ENCODE measurements at places on chromosomes 12 and 14. TPM values are rescaled to one million over a fixed set of nuclear protein-coding genes. Genes with fewer than 3 reads are reported as not detected.
A peak's percentile ranks its signal among the peaks of the same experiment; 100 is the strongest.

RERG gene
- total RNA-seq = not detected

CLECL1 gene
- total RNA-seq = 37.8 TPM

IL26 gene
- not detected for total RNA-seq

GARIN6 gene
- not detected for total RNA-seq

SOAT2 gene
- not detected for total RNA-seq

RNASE7 gene
- not detected for total RNA-seq

KRT73 gene
- not detected for total RNA-seq

BDKRB2 gene
- total RNA-seq = not detected

PROX2 gene
- not detected for total RNA-seq

- H3K4me1 ChIP-seq = no peaks in the 10 kb centered on the region
- no peak overlapping the region for H3K4me3 ChIP-seq
- no peak for DNase-seq
- no peaks in the 10 kb centered on the region for H3K27me3 ChIP-seq
- no peaks in the 10 kb centered on the region for H3K36me3 ChIP-seq
- H3K27ac ChIP-seq = no peak overlapping the region
These were observed 11.7 kb upstream of the FLVCR2 start for GRCh38 chr14:75566752-75567151.

DNA sequence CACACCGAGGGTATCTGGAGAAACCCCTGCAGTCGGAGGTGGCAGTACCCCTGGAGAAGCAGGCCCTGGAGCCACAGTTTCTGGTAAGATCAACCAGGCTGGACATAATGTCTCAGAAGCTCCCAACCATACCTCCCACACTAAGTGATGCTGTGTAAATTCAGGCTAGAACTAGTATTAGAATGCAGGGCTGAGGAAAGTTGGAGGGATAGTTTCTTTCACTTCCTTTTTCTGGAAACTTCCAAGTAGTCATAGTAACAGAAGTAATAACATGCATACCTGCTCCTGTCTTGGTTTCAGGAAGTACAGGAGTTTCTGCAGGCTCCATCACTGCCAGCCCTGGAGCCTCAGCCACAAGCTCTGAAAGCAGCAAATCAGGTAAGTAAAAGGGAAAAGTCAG is 228.1 kb upstream of the CNTN1 start:
- H3K4me1 ChIP-seq = no peaks in the 10 kb centered on the region
- no peaks in the 10 kb centered on the region for H3K36me3 ChIP-seq
- no peaks in the 10 kb centered on the region for H3K27me3 ChIP-seq
- H3K4me3 ChIP-seq = no peak overlapping the region

DNA sequence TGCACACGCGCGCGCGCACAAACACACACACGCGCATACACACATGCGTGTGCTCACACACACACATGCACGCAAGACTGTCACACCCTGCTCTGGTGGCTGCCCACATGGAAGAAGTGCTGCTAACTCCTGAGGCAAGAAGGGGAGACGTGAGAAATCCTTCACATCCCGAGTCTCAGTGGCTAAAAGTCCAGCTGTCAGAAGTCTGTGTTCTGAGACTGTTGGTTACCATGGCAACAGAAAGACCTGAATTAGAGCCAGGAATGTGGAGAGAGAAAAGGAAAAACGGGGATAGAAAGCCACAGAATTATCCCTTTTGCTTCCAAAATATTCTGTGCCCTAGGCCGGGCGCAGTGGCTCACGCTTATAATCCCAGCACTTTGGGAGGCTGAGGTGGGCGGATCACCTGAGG is 71.2 kb downstream of the PPFIBP1 start:
- no peak overlapping the region for H3K27ac ChIP-seq
- no peak for DNase-seq
- no peaks in the 10 kb centered on the region for H3K4me1 ChIP-seq
- no peak overlapping the region for H3K4me3 ChIP-seq
- H3K27me3 ChIP-seq = no peaks in the 10 kb centered on the region

GRCh38 chr12:124744659-124745464 is 118.8 kb downstream of the SCARB1 start:
- no peak overlapping the region for H3K4me3 ChIP-seq
- no peaks in the 10 kb centered on the region for H3K27me3 ChIP-seq
- no peak overlapping the region for H3K27ac ChIP-seq
- H3K36me3 ChIP-seq = no peaks in the 10 kb centered on the region
- H3K4me1 ChIP-seq = peaks cover 4% of the 10 kb centered on the region

- peak overlapping the region; percentile 19 for H3K4me3 ChIP-seq
- H3K27me3 ChIP-seq = peaks cover 50% of the 10 kb centered on the region
- H3K4me1 ChIP-seq = peaks cover 43% of the 10 kb centered on the region
- H3K36me3 ChIP-seq = no peaks in the 10 kb centered on the region
These were observed 226.9 kb upstream of the CRY1 start for GRCh38 chr12:107320033-107320928.

DNA sequence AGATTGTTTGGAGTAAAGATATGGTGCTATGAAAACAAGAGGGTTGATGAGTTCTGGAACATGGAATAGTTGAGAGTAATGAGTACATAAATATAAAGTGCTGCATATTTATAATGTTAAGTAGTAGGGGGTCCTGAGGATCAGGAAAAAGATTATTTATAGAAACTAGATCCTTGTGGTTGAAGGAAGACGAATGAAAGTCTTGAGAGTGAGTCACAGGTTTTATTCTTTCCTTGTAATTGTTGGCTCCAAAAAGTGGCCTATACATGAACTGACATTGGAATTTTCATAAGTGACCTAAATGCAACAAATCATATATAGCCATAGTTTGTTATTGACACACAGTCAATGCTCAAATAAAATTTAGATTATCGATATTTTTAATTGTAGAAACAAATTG is 440.4 kb upstream of the PRICKLE1 start:
- H3K4me3 ChIP-seq = no peak overlapping the region
- H3K4me1 ChIP-seq = no peaks in the 10 kb centered on the region
- no peaks in the 10 kb centered on the region for H3K27me3 ChIP-seq
- H3K36me3 ChIP-seq = no peaks in the 10 kb centered on the region

DNA sequence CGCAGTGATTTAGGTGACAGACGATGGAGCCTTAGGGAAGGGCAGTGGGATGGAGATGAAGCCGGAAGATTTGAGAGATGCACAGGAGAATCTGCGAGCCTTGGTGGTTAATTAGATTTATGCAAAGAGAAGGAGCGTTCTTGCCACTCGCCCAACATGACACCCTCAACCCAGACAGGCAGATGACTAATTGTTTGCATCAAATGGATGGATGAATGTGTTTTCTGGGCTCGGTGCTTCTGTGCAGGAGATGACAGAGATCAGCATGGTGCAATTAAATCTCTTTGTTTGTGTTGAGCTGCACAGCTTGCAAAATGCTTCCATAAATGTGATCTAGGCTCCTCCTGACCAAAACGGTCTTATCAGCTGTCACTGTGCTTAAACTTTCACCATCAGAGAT is 202.3 kb upstream of the PRMT8 start:
- no peak overlapping the region for H3K4me3 ChIP-seq
- no peak for DNase-seq
- no peak overlapping the region for H3K27ac ChIP-seq
- H3K4me1 ChIP-seq = no peaks in the 10 kb centered on the region
- H3K27me3 ChIP-seq = no peaks in the 10 kb centered on the region

DNA sequence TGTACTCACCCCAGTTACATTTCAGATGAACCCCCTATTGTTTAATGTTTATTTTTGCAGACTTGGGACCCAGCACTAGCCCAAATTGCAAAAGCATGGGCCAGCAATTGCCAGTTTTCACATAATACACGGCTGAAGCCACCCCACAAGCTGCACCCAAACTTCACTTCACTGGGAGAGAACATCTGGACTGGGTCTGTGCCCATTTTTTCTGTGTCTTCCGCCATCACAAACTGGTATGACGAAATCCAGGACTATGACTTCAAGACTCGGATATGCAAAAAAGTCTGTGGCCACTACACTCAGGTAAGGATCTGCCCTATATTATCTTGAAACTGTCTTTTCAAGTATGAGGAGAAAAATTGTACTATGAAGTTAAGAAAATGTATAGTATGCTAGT is 1.2 kb downstream of the GLIPR1 start:
- H3K27ac ChIP-seq = peak overlapping the region; percentile 79
- H3K27me3 ChIP-seq = no peaks in the 10 kb centered on the region
- peaks cover 64% of the 10 kb centered on the region for H3K4me1 ChIP-seq
- H3K4me3 ChIP-seq = peak overlapping the region; percentile 74

DNA sequence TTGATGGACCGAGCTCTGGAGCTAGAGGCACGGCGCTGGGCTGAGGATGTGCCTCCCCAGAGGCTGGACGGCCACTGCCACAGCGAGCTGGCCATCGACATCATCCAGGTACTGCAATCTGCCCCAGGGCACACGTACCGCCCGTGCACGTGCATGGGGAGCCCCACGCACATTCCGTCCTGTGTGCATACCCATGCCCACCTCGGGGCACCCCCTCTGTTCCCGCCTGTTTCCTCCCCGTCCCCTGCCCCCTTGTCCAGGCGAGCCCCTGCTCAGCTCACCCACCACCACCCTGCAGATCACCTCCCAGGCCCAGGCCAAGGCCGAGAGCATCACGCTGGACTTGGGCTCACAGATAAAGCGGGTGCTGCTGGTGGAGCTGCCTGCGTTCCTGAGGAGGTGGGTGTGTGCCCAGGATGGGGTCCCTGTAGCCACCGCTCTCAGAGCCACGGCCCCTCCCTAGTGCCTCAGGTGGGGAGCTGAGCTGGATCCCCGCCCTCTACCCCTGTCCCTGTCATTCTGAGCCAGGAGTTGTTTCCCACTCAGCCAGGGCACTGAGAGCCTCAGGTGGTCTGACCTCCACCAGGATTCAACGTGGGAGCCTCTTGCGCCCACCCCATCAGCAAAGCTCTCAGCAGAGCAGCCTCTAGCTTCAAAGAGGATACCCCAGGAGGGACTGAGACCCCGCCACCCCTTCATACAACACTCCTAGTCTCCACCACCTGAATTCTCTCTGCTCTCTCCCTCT is 6.9 kb downstream of the TNFAIP2 start:
- DNase-seq = no peak
- no peaks in the 10 kb centered on the region for H3K36me3 ChIP-seq
- no peak overlapping the region for H3K27ac ChIP-seq

DNA sequence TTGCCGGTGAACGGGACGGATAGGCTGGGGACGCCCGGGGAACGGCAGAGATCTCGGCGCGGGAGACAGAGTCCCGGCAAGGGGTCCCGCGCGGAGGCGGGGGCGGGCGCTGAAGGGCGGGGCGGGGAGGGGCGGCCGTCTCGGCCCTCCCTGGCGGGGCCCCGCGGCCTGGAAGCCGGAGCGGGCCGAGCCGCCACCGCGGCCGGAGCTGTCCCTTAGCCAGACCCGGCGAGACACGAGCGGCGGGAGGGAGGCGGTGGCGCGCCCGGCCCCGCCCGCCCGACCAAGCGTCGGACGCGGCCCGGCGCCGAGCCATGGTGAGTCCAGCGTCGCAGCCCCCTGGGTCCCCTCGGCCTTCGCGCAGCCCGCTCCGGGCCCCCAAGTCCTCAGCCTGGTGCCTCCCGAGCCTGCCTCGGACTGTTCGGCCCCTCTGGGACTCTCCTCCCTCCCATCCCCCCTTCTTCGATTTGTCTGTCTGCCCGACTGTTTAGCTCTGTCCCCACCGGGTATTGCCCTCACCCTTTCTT is at the start of gene ARHGEF40:
Gene ARHGEF40, plus strand, starts transcription at position 222 of the 527 bp plus-strand sequence. Its CDS starts 93 bp downstream, at position 315.
- H3K27ac ChIP-seq = no peak within 1 kb of the TSS
- peaks cover 50% of the 10 kb centered on the region for H3K27me3 ChIP-seq
- no peaks in the 10 kb centered on the region for H3K36me3 ChIP-seq

GRCh38 chr14:102394717-102395375 is 32.1 kb downstream of the TECPR2 start:
- no peak for DNase-seq
- no peaks in the 10 kb centered on the region for H3K36me3 ChIP-seq
- H3K4me3 ChIP-seq = no peak overlapping the region
- H3K27me3 ChIP-seq = no peaks in the 10 kb centered on the region
- H3K4me1 ChIP-seq = no peaks in the 10 kb centered on the region

- peak overlapping the region; percentile 100 for H3K4me3 ChIP-seq
- no peaks in the 10 kb centered on the region for H3K36me3 ChIP-seq
- peak overlapping the region; percentile 63 for H3K27ac ChIP-seq
- peak; percentile 39 for DNase-seq
- H3K4me1 ChIP-seq = peaks cover 30% of the 10 kb centered on the region
These were observed 777 bp downstream of the ZFP36L1 start for GRCh38 chr14:68791902-68792677.

- no peak overlapping the region for H3K4me3 ChIP-seq
- DNase-seq = no peak
- no peak overlapping the region for H3K27ac ChIP-seq
- no peaks in the 10 kb centered on the region for H3K36me3 ChIP-seq
These were observed 9.2 kb downstream of the KTN1 start for GRCh38 chr14:55589171-55589570.

DNA sequence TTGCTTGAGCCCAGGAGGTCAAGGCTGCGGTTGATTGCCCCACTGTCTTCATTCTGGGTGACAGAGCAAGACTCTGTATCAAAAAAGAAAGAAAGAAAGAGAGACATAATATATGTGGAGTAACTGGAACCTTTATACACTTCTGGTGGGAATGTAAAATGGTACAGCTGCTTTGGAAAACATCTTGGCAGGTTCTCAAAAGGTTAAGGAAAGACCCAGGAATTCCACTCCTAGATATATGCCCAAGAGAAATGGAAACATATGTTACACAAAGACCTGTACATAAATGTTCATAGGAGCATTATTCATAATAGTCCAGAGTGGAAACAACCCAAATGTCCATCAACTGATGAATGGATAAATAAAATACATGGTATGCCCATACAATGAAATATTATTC is 7.2 kb downstream of the RBMS2 start:
- no peak overlapping the region for H3K4me3 ChIP-seq
- no peaks in the 10 kb centered on the region for H3K27me3 ChIP-seq
- H3K4me1 ChIP-seq = no peaks in the 10 kb centered on the region
- no peak overlapping the region for H3K27ac ChIP-seq
- H3K36me3 ChIP-seq = no peaks in the 10 kb centered on the region

GRCh38 chr14:76257111-76257803 is 105.5 kb downstream of the GPATCH2L start:
- no peaks in the 10 kb centered on the region for H3K4me1 ChIP-seq
- no peak overlapping the region for H3K4me3 ChIP-seq

- H3K36me3 ChIP-seq = no peaks in the 10 kb centered on the region
- no peaks in the 10 kb centered on the region for H3K4me1 ChIP-seq
- no peak overlapping the region for H3K4me3 ChIP-seq
- DNase-seq = peak; percentile 9
- H3K27ac ChIP-seq = no peak overlapping the region
- no peaks in the 10 kb centered on the region for H3K27me3 ChIP-seq
These were observed 12.4 kb downstream of the MGST1 start for GRCh38 chr12:16359512-16360491.

DNA sequence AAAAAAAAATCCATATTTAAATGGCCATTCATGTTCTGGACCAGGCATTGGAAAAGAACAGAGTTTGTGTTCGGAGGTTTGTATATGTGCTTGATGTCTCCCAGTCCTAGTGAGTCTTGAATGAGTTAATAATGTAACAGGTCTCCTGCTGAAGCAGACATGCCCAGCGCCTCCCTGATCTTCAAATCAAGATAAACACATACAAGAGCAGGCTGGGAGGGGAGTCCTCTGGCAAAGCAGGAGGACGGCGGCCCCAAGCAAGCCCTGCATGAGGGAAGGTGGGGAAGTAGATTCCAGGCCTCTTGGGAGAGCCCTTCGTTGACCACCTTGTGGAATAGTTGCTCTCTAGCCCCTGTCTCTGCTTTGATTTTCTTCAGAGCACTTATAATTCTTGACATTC is 156.3 kb downstream of the ZFP36L1 start:
- DNase-seq = no peak
- H3K4me1 ChIP-seq = peaks cover 19% of the 10 kb centered on the region
- H3K36me3 ChIP-seq = no peaks in the 10 kb centered on the region
- H3K27me3 ChIP-seq = no peaks in the 10 kb centered on the region
- H3K27ac ChIP-seq = no peak overlapping the region

Measured in B cell (primary cell).